Stimulated activated CD4-positive, alpha-beta T cell treated with anti-CD3 and anti-CD28 coated beads, Interleukin-1b, Interleukin-23, amount 100 ng/mL, for 4 hours (primary cell): ENCODE measurements at places on chromosomes 1 and 21.

DNA sequence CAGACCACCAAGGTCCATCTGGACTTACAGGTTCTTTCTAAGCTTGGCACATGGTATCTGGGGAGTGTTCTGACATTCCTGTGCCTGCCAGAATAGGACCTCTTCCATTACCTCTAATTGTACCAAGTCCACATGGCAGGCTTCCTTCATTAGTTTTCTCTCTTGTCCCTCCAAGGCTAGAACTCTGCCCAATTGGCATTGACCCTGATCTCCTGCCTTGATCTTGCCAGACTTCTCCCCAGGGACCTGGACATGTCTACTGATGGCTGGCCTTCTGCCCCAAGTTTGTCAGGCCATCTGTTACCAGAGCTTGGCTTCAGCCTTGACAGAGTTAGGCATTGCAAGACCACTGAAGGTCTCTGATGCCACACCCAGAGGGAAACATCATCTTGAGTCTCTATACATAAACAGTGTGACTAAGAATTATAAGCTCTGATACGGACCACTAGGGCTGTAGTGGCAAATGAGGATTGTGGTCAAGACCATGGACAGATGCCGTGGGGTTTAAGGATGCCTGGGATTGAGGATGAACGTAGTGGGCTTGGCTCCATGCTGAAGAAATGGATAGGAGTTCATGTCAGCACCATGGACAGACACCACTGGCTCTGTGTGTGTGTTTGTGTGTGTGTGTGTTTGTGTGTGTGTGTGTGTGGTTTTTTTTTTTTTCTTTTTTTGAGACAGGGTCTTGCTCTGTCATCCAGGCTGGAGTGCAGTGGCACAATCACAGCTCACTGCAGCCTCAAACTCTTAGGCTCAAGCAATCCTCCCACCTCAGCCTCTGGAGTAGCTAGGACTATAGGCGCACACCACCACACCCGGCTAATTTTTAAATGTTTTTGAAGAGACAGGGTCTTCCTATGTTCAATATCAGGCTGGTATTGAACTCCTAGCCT, 19.5 kb upstream of the PSMB2 start:
- DNase-seq: no peak

GRCh38 chr1:201636510-201636971, 97.6 kb downstream of the NAV1 start:
- no peak for DNase-seq

DNA sequence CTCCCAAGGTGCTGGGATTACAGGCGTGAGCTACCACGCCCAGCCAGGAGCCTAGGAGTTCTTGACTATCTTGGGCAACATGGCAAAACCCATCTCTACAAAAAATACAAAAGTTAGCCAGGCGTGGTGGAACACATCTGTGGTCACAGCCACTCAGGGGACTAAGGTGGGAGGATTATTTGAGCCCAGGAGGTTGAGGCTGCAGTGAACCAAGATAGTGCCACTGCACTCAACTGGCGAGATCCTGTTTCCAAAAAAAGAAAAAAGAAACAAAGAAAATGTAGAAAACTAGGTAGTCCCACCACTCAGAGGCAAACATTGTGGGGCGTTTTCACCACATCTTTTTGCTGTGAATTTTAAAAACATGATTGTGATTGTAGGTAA, 141.3 kb downstream of the ZZZ3 start:
- no peak for DNase-seq

GRCh38 chr1:52472384-52472783, 68.0 kb downstream of the PRPF38A start:
- DNase-seq: no peak

GRCh38 chr1:63883494-63884235, 109.8 kb downstream of the ROR1 start:
- no peak for DNase-seq

- DNase-seq: no peak
These were observed 6.8 kb downstream of the ATP5PO start for GRCh38 chr21:33908760-33909159.

DNA sequence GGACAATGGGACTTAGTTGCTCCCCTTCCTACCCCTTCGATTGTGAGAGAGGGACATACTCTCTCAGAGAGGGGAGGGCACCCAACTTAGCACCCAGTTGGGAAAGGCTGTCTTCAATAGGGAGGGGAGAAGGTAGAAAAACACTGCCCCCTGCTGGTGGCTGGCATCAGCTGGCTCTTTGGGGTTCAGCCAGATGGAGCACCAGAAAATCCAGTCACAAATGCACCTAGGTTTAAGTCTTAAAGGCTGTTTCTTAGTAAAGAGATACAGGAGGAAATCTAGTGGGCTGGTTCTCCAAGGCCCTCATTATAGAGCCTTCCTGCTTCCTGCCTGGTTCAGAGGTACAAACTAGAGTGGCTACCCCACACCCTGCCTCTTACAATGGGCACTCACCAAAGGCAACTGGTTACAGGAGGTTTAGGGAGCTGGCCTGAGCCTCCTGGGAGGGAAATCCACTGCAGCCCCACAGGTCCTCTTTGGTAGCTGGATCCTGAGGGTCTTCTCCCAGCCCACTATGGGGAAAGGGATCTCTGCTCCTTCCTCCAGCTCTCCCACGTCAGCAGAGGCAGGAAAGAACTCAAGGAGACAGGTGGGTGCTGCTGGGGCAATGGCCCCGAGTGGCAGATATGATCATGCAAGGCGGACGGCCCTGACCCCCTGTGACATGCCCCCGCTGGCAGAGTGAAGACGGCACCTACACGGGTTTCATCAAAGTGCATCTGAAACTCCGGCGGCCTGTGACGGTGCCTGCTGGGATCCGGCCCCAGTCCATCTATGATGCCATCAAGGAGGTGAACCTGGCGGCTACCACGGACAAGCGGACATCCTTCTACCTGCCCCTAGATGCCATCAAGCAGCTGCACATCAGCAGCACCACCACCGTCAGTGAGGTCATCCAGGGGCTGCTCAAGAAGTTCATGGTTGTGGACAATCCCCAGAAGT, 28.3 kb downstream of the EIF2D start:
- DNase-seq: peak; percentile 91
